ENCODE measurements at places on chromosomes 1 and 21.

GRCh38 chr1:28882009-28882628, 32.2 kb upstream of the EPB41 start:
- DNase-seq, result peak; percentile 87

- no peak for DNase-seq
These were observed 5.9 kb upstream of the FCGR2A start for GRCh38 chr1:161499099-161500039.

GRCh38 chr1:46553506-46553905, 2.1 kb upstream of the KNCN start:
- DNase-seq, result no peak

DNA sequence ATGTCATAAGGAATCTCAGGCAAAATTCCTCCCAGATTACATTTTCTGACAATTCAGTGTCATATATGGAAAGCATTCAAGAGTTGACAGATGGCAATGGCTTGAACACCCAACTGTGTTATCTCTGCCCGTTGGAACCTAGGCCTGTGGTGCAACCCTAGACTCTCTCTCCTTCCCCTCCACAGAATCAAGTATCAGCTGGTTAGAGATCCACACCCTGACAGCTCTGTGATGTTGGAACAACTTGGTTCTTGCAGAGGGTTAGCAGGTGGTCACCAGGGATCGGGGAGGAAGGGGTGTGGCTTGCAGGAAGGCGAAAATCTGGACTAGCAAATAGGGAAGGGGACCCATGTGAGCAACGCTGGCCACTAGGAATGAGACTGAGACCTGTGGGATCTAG, 26.3 kb downstream of the PCSK9 start:
- no peak for DNase-seq

GRCh38 chr1:248622570-248623001, 12.3 kb downstream of the OR2T11 start:
- peak; percentile 54 for DNase-seq

DNA sequence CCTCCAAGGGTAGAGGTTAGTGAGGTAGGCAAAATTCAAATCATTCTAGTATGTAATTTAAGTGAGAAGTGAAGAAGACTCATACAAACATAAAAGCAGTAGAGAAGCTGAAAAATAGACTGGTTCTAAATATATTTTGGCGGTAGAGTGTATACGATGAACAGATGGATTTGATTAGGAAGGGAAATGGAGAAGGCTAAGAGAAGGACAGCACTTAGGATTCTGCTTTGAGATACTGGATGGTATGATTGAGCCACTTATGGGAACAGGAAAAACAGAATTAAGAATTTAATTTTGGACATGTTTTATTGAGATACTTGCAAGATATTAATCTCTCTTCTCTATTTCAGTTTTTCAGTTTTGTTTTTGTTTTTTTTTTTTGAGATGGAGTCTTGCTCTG, 60.1 kb downstream of the EPB41 start:
- no peak for DNase-seq

DNA sequence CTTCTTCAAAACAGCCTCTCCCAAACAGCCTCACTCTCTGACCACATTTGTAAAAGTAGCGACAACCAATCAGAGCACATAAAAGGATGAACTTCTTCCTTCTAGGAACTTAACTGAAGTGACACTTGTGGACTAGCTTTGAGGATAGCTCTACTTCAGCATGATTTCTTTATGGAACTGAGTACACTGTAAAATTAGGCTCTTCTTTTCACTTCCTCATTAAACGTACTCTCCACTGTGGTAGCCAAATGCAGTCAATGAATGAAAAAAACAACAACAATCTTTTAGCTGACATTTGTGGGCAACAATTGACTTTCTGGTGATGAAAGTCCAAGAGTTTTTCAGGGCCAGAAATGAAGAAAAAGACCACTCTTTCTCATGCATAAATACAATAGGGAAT, 9.6 kb downstream of the LRRC53 start:
- DNase-seq, result no peak

GRCh38 chr1:158103861-158104522, 76.7 kb upstream of the CD1D start:
- DNase-seq, result no peak

DNA sequence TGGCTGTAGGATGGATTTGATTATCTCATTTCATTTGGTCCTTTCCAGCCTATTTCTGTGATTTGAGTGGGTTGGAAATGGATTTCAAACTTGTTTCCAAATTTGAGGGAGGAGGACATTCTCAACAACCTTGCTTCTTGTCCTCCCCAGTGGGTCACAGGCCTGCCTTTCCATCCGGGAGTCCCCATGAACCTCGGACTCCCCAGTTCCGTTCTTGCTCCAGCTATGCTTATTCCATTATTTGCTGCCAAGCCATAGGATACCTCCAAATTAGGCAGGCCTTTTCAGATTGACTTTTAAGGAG, 97.8 kb downstream of the DUSP10 start:
- DNase-seq, result no peak

- no peak for DNase-seq
These were observed 42.2 kb downstream of the H3-3A start for GRCh38 chr1:226104671-226105121.

DNA sequence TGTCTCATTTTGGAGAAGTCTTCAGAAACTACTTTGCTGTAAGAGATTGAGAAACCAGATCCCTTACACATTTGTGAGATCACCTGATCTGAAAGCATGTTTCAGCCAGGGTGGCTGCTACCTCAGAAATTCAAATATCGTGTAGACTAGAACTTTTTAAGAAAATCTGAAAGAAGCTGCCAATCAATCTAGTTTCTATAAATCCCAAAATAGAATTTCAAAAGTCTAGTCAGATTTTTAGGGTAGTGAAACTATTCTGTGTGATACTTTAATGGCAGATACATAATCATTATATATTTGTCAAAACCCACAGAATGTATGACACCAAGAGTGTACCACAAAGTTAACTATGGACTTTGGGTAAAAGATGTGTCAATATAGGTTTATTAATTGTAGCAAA, 79.9 kb upstream of the PLPPR5 start:
- DNase-seq, result no peak

- no peak for DNase-seq
These were observed 4.2 kb downstream of the SOD1 start for GRCh38 chr21:31663584-31664249.

- DNase-seq, result peak; percentile 93
These were observed 53.0 kb upstream of the DESI2 start for GRCh38 chr1:244599937-244600350.

DNA sequence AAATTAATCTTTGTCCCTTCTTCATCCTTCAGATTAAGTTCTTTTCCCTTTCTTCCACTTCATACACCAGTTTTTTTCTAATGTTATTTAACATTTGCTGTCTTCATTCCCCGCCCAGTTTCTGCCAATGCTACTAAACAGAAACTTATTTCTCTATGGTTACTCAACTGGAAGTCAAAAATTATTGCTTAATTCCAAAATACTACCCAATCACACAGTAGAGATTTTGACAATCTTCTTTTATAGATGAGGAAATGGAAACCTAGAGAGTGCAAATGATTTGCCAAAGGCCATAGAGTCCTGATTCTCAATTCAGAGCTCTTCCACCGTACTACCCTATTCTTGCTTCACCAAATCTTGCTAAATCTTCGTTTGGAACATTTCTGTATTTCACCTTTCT, 58.1 kb upstream of the SH3GLB1 start:
- no peak for DNase-seq

GRCh38 chr1:231201979-231202633, 38.9 kb upstream of the GNPAT start:
- DNase-seq, result no peak

DNA sequence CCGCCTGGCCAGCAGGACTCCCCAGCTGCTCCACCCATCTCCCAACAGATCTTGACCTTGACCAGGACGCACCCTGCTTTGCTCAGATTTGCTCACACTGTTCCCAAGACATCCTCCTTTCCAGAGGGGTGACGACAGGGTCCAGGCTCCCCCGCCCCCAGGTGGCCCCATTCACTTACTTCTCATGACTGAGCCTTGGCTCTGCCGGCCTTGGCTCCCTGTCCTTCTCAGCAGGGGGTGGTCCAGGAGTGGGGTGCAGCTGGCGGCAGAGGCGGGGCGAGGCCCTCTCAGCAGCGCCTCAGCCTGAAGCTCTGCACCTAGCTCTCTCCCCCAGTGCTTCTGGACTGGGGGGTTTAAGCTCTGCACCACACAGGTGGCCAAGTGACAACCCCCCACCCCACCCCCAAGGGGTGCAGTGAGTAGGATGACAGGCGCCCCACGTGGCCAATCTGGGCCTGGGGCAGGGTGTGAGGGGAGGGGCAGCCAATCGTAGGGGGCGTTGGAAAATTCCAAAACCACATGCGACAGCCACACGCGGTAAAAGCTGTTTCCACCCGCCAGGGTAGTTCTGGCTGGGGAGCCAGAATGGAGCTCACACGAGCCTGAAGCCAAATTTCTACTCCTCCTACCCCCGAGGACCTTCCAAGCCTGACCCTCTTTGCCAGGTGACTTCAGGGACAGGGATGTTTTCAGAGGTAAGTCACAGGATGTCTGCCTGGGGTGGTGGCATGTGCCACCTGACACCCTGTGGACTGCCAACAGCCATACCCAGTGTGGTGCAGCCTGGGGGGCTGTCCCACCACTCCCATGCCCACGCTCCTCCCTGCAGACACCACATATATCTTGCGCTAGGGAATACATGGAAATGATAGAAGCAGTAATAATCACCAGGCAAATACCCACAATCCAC, 5.6 kb downstream of the RORC start:
- DNase-seq, result no peak

DNA sequence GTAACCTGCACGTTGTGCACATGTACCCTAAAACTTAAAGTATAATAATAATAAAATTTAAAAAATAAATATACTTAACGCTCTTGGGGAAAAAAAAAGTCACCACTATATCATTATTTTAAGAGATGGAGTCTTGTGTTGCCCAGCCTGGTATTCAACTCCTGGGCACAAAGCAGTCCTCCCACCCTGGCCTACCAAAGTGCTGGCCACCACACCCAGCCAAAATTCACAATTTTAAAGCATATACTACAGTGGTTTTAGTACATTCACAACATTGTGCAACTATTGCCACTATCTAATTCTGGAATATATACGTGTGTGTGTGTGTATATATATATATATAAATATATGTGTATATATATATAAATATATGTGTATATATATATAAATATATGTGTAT, 5.9 kb downstream of the HMGN2 start:
- DNase-seq, result no peak

GRCh38 chr1:207020709-207021107, 11.8 kb downstream of the C1orf116 start:
- no peak for DNase-seq

GRCh38 chr1:190303501-190303900, 174.2 kb downstream of the BRINP3 start:
- no peak for DNase-seq

GRCh38 chr1:16165548-16165947, 9.7 kb upstream of the EPHA2 start:
- no peak for DNase-seq

- no peak for DNase-seq
These were observed 75.9 kb downstream of the NOS1AP start for GRCh38 chr1:162145280-162145965.

GRCh38 chr1:220235462-220235861, 36.8 kb downstream of the RAB3GAP2 start:
- DNase-seq, result no peak

GRCh38 chr1:103492003-103492625, 33.4 kb upstream of the RNPC3 start:
- no peak for DNase-seq

GRCh38 chr21:33660406-33660805, 18.1 kb downstream of the ITSN1 start:
- no peak for DNase-seq

DNA sequence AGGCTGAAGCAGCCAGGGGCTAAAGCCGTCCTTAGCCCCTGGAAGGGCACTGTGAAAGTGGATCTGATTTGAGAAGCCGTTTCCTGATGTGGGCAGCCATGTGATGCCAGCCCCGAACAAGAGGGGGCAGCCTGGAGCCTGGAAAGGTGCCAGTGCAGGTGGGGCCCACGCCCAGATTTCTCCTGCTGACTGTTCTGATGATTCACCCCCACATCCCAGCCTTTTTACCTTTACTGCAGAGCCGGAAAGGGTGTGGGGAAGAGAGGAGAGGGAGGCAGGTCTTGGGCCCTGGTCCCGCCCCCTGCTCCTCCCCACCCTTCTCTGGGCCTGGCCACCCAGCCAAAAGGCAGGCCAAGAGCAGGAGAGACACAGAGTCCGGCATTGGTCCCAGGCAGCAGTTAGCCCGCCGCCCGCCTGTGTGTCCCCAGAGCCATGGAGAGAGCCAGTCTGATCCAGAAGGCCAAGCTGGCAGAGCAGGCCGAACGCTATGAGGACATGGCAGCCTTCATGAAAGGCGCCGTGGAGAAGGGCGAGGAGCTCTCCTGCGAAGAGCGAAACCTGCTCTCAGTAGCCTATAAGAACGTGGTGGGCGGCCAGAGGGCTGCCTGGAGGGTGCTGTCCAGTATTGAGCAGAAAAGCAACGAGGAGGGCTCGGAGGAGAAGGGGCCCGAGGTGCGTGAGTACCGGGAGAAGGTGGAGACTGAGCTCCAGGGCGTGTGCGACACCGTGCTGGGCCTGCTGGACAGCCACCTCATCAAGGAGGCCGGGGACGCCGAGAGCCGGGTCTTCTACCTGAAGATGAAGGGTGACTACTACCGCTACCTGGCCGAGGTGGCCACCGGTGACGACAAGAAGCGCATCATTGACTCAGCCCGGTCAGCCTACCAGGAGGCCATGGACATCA, at the start of gene SFN:
Gene SFN (plus strand): TSS at position 369 of the 904 bp plus-strand sequence. CDS start 64 bp downstream, at position 433.
- DNase-seq, result peak; percentile 60

DNA sequence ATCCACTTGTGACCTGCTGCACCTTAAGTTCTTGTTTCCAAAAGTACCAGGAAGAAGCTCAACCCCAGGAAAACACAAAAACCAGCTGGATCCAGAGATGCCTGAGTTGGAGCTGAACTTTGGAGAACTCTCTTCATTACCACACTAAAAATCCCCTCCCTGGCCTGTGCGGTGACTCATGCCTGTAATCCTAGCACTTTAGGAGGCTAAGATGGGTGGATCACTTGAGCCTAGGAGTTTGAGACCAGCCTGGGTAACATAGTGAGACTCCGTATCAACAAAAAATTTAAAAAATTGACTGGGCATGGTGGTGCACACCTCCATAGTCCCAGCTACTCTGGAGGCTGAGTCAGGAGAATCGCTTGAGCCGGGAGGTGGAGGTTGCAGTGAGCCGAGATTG, 6.2 kb downstream of the MAP1LC3C start:
- DNase-seq, result no peak

- DNase-seq, result peak; percentile 72
These were observed 137.2 kb downstream of the DHRS3 start for GRCh38 chr1:12480748-12481362.

DNA sequence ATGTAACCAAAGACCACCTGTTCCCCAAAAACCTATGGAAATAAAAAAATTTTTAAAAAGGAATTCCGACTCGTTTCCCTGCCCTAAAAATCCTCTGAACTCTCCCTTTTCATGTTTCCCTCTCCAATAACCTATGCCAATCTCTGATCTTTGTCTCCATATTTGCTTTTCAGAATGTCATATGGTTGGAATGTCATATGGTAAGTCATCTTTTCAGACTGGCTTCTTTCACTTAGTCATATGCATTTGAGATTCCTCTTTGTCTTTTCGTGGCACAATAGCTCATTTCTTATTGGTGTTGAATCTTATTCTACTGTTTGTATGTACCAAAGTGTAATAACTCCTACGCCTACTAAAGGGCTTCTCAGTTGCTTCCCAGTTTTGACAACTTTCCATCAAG, 117.5 kb downstream of the BACH1 start:
- no peak for DNase-seq

GRCh38 chr1:244329591-244330317, 122.0 kb downstream of the ADSS2 start:
- no peak for DNase-seq

Measured in ACHN (cell line).